Progenitor cell of endocrine pancreas (in vitro differentiated cells): ENCODE measurements at places on chromosomes 2 and 18.
A peak's percentile ranks its signal among the peaks of the same experiment; 100 is the strongest.

GRCh38 chr2:164897469-164898260 lies 56.0 kb upstream of the COBLL1 start:
- H3K27me3 ChIP-seq = no peaks in the 10 kb centered on the region
- H3K27ac ChIP-seq = peak overlapping the region; percentile 3
- no peak for DNase-seq
- H3K36me3 ChIP-seq = peaks cover 8% of the 10 kb centered on the region
- H3K4me3 ChIP-seq = no peak overlapping the region

- no peak overlapping the region for H3K27ac ChIP-seq
- DNase-seq = no peak
- no peaks in the 10 kb centered on the region for H3K27me3 ChIP-seq
- no peak overlapping the region for H3K4me3 ChIP-seq
Observed at GRCh38 chr18:48493434-48494230, 45.2 kb upstream of the CTIF start.

- H3K27ac ChIP-seq = no peak overlapping the region
- no peaks in the 10 kb centered on the region for H3K36me3 ChIP-seq
- H3K27me3 ChIP-seq = peaks cover 26% of the 10 kb centered on the region
- no peak for DNase-seq
- H3K4me3 ChIP-seq = no peak overlapping the region
Observed at GRCh38 chr2:47695800-47696477, 87.0 kb upstream of the MSH6 start.

DNA sequence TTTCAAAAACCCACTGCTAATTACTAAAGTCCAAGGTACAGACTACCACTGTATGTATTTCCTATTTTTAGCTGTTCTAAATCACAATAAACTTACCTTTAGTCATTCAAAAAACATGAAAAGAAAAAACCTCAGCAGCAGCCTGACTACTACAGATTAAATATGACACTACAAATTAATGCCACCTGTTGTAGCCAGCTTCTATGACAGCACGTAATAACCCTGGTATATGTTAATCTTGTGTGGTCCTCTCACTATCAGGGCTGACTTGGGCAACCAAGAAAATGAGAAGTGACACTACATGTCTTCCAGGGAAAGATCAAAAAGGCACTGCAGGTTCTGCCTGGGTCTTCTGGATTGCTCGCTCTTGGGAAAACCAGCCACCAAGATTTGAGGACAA lies 90.6 kb upstream of the FAM124B start:
- H3K4me1 ChIP-seq = peaks cover 9% of the 10 kb centered on the region
- no peak for DNase-seq
- no peak overlapping the region for H3K4me3 ChIP-seq
- H3K27ac ChIP-seq = peak overlapping the region; percentile 82
- H3K36me3 ChIP-seq = peaks cover 53% of the 10 kb centered on the region
- no peaks in the 10 kb centered on the region for H3K27me3 ChIP-seq

GRCh38 chr2:122486705-122487415 lies 731.4 kb downstream of the TSN start:
- peaks cover 7% of the 10 kb centered on the region for H3K4me1 ChIP-seq
- H3K4me3 ChIP-seq = no peak overlapping the region
- no peak for DNase-seq
- H3K27ac ChIP-seq = no peak overlapping the region
- no peaks in the 10 kb centered on the region for H3K36me3 ChIP-seq

DNA sequence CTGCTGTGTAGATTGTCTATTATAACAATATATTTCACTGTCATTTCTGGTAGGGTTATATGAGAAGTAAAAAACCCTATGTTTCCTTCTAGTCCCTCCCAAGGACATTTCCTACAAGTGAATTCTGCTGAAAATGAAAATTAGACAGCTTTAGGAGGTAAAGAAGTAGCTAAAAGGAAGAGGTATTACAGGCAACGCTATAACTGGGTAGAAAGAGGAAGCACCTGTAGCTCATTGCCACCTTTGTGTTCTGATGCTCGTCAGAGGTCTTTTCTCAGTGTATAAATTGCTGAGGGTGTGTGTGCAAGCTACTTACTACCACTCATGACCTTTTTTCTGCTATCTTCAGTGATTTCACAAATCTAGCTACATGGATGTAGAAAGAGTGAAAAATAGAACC lies 1.4 kb downstream of the DNAJC10 start:
- H3K4me1 ChIP-seq = peaks cover 9% of the 10 kb centered on the region
- peaks cover 2% of the 10 kb centered on the region for H3K36me3 ChIP-seq
- no peaks in the 10 kb centered on the region for H3K27me3 ChIP-seq
- H3K4me3 ChIP-seq = no peak overlapping the region
- no peak for DNase-seq

DNA sequence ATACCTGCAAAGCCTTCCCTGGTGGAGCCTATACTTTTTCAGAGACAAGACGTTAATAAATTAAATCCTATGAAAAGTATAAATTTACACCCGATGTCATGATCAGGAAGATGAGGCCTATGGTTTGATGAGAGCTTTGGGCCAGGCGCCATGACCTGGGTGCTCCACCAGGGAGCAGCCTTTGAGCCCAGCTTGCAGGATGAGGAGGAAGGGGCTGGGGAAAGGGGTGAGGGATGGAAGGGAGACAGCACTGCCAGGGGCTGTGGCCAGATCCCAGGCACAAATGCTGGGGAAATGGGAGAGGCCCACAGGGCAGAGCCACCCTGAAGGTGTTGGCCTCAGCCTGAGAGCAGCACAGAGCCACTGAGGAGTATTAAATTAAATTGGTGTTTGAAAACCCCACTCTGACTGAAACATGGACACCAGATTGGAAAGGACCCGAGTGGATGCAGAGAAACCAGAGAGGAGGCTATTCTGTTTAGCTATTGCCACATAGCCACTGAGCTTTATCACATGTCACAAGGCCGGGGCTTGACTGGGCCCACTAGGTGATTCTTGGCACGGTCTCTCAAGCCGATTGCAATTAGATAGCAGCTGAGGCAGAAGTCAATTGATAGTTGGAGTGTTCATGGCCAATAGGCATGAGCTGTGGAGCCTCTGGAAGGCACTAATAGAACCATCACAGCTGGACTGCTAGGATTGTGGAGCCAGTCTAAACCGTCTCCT lies 9.6 kb upstream of the FAHD2A start:
- no peaks in the 10 kb centered on the region for H3K4me1 ChIP-seq
- peaks cover 43% of the 10 kb centered on the region for H3K27me3 ChIP-seq
- no peaks in the 10 kb centered on the region for H3K36me3 ChIP-seq
- H3K4me3 ChIP-seq = no peak overlapping the region
- no peak overlapping the region for H3K27ac ChIP-seq
